CD4-positive, alpha-beta T cell (primary cell): ENCODE measurements at places on chromosomes 4 and X.

DNA sequence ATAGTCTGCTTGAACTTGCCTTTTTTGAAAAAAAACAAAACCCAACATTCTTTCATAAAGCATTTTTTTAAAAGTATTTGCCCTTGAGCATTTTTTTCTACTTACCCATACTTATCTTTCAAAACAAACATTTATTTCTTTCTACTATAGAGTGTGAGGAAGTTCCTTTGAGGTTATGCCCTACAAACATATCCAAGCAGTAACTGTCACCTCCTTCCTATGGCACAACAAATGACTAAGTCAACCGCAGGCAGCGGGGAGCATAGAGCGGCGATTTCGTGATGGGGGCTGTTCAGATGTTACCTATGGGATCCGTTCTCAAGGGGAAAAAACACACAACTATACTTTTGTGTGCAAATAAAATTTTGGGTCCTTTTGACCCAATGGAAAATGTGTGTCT lies 19.4 kb downstream of the SPRY1 start:
- DNase-seq, result no peak

DNA sequence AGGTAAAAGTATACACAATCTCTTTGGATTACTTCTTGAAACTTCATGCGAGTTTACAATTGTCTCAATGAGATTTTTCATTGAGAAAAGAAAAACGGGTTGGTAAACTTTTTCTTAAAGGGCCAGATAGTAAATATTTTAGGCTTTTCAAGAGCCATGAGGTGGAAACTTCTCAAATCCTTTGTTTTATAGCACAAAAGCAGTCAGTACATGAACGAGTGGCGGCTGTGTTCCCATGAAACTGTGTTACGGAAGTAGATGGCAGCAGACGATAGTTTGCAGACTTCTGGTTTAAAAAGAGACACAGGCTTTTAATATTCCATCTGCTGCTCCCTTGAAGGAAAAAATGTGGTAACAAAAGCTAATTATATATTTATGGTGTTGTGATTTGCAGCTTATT lies 332.0 kb downstream of the TENM3 start:
- no peak for DNase-seq

- DNase-seq, result no peak
Measured at GRCh38 chr4:121788896-121789295, 12.2 kb upstream of the EXOSC9 start.

DNA sequence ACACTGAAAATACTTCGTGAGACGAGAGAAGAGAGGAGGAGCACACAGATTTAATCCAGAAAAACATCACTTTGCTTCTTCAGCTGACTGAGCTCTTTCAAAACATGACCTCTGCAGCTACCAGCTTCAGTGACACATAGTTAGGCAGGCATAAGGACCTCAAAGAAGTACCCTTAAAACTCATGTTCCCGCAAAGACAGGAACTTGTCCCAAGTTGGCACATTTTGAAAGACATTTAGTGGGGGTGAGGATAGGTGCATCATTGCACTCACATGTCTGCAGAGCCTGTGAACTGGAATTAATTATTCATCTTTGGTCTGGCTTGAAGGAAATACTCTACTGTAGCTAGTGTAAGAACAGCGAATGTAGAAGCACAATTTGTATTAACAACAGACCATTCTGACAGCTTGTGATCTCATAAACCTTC lies 221.8 kb downstream of the MGST2 start:
- DNase-seq, result no peak

- DNase-seq, result no peak
Measured at GRCh38 chr4:148795156-148795864, 353.1 kb upstream of the NR3C2 start.

GRCh38 chr4:158825433-158826036 lies 56.7 kb downstream of the FNIP2 start:
- no peak for DNase-seq

- DNase-seq, result no peak
Measured at GRCh38 chr4:8129136-8129535, 29.5 kb downstream of the ABLIM2 start.

DNA sequence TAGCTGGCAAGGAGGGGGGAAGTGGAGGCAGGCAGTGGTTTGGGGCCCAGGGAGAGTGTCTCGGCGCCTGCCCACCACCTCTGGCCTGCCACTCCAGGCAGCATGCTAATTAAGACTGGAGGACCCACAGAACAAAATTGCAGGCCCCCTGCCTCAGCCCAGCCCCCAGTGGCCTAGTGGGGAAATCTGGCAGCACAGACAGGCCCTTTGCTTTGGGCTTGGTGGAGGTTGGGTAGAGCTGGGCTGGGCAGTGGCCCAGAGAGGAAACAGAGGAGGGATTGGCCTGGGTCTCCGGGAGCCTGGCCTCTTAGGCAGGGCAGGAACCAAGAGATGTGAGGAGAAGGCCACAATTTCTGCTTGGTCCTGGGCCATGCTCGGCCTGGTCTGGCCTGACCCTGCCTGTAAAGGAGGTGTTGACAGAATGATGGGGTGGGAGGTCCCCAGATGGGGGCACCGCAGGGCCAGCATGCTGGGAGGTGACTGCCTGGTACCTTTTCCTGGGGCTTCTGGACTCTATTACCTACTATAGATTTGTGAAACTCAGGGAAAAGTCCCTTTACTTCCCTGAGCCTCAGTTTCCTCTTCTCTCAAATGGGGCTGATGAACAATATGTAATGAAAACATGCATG lies 92.4 kb upstream of the PJA1 start:
- DNase-seq, result no peak

DNA sequence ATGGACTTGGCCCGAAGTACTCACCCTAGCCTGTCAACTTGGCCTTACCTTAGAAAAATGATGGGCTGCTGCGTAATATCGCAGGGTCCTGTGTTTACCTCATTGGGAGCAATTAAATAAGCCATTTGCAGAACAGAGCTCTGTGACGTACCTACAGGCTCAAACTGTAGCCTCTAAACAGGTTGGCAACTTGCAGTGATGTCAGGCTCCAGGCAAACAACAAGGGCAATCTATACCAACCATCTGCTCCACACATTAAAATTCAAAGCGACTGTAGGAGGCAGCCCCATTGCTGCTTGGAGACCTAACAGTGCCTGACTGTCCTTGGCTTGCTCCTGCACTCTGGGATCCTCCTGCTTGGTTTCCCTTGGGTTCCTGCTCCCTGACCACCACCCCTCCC lies 17.2 kb downstream of the VGLL1 start:
- DNase-seq, result no peak

DNA sequence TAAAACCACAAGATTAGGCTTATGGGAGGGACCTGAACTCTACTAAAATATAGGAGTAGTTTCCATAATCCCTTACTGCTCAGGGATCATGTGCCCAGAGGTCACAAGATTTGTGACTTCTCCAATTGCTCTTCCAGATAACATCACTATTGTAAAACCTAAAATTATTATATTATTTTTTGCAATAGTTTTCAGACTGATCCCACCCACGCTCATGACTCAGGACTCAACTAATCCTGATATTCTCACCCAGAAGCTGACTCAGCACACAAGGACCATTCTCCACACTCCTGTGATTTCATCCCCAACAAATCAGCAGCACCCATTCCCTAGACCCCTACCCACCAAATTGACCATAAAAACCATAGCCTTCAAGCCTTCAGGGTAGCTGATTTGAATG lies 24.0 kb upstream of the RPL34 start:
- no peak for DNase-seq

- no peak for DNase-seq
Measured at GRCh38 chrX:134692990-134693389, 34.7 kb upstream of the PLAC1 start.

DNA sequence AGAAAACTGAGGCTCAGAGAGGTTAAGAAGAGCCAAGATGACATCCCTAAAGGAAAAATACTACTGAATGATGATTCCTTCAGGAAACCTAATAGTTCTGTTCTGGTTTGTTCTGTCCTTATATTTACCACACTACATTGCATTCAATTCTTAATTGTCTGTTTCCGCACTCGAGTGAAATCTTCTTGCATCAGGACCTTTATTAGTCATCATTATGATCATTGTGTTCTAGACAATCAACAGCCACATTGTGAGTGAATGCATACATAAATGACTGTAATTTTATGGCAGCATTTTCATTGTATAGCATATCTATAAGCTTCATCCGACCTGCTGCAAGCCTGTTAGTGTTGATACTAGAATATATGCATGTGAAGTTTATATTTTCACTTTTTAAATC lies 156.7 kb upstream of the FAM241A start:
- DNase-seq, result no peak

DNA sequence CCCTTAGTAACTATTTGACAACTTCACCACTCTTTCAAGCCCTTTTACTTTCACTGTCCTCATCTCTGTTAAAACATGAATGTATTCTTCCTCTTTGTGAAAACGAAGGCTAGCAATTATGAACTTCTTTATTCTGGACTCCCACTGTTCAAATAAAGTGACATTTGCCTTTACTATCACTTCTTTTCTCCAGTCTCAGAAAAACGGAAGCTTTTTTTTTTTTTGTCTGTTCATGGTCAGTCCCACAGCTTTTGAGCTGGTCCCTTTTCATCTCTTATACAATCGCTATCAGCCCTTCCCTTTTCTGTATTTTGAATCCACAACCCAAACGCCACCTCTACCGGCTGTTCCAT lies 327.7 kb downstream of the DKK2 start:
- DNase-seq, result no peak

DNA sequence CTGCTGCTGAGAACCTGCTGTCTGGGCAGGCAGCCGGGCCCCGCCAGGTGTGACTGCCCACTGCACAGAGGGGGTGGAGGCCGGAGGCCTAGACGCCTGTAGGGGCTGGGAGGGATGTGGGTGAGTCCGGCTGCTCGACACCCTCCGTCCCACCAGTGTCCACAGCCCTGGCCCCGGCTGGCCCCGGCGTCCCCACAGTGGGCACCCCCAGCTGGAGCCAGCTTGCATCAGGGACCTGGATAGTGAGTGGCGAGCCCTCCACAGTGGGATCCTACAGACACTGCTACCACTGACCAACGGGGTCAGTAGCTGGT lies 34.7 kb upstream of the SPON2 start:
- DNase-seq, result no peak
